ENCODE measurements at places on chromosomes 12 and 14.
A peak's percentile ranks its signal among the peaks of the same experiment; 100 is the strongest.

- no peak for DNase-seq
Observed at GRCh38 chr14:77375973-77376770, 722 bp downstream of the TMED8 start.

DNA sequence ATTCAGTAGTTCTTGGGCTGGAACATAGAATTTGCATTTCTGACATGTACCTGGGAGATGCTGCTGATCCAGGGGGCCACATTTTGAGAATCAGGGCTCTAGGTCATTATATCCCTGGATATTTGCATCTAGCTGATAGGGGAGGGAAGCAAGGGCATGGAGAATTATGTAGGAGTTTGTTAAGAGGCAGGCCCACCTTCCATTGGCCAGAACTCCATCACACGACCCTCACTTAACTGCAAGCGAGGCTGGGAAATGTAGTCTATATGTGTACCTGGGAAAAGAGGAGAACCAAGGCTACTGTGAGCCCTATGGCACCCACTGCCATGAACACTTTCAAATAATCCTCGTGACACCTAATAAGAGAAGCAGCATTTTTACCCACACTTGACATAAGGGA is 657.6 kb downstream of the MED13L start:
- no peak for DNase-seq

DNA sequence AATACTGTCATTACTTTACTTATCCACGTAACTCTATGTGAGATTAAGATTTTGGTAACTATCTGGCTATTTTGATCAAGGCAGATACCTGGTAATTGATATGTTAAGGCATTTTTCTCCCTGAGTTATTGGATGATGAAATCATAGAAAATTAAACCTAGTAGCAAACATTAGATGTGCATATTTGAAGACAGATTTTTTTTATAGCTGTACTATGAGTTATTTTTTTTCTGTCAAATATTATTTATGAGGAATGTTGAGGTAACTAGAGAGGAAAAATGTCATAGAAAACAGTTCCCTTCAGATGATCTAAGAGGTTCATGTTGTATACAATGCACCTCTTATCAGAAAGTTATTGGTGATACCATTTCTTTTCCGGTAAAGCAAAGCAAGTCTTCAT is 64.9 kb upstream of the SLC38A2 start:
- DNase-seq: no peak

DNA sequence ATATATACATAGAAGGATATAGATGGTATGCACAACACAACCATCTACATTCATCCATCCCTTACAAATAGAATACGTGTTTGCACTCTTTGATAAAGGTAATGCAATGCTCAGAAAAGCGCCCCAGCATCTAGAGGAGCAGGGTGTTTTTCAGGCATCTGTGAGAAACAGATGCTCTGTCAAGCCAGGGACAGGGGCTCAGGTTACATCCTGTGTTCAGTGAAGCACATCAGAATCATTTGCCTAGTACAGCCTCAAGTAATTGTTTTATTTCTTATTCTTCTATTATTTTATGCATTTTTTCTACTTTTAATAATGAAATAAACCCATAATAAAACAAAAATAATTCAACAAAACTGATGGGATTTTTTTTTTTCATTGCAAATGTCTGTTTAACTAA is 50.5 kb upstream of the HIF1A start:
- DNase-seq: no peak

DNA sequence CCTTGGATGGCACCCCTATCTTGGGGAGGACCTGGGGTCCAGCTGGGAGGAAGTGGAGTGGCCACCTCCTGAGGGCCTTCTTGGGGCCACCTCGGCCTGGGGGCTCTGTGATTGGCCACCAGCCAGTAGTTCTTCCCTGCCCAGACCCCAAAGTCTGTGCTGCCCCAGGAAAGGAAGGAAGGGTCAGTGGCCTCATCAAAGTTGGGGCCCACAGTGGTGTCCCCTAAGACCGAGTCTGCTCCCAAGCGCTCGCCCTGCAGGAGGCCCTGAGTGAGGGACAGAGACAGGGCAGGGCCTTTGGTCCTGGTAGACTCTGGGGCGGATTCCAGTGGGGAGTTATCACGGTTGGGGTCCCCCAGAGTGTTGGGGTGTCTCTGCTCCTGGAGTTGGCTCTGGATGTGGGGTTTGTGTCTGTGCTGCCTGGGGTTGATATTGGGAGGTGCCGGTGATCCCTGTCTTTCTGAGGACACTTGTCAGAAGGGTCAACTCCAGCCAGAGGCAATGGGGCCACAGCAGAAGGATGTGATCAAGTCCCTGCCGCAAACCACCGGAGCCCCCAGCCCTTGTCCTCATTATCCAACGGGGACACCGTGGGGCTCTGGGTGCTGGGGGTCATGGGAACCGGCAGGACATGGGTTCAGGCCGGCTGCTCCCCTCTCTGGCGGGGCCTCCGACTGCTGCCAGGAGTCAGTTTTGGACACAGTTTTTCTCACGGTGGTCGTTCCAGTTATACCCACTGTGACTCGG is 364.3 kb downstream of the TMEM121 start:
- DNase-seq: no peak

DNA sequence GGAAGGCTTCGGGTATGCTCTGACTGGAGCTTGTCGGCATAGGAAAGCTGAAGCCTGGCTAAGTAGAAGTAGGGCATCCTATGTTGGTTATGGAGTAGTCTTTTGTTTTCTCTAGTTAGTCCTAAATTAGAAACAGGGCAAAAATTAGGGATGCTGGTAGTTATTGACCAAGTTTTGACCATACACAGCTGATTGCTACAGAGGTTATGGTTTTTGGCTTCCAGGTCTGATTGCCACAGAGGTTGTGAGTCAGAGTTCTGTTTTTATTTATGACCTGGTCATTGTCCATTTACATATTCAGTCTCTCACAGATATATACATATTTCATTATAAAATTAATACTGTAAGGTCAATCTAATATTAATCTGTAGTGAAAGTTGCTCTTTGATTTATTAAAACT is 219.2 kb downstream of the FSCB start:
- no peak for DNase-seq

GRCh38 chr14:73025544-73025943 is 1.4 kb downstream of the ZFYVE1 start:
- no peak for DNase-seq

DNA sequence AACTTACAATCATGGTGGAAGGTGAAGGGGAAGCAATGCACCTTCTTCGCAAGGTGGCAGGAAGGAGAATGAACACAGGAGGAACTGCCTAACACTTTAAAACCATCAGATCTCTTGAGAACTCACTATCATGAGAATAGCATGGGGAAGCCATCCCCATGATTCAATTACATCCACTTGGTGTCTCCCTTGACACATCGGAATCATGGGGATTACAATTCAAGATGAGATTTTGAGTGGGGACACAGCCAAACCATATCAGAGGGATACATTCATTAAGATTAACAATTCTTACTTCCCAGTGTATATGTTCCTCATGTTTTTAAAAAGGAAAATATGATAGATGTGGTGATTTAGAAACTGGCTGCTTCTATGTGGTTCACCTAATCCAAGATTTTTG is 117.9 kb downstream of the PDE3A start:
- no peak for DNase-seq

DNA sequence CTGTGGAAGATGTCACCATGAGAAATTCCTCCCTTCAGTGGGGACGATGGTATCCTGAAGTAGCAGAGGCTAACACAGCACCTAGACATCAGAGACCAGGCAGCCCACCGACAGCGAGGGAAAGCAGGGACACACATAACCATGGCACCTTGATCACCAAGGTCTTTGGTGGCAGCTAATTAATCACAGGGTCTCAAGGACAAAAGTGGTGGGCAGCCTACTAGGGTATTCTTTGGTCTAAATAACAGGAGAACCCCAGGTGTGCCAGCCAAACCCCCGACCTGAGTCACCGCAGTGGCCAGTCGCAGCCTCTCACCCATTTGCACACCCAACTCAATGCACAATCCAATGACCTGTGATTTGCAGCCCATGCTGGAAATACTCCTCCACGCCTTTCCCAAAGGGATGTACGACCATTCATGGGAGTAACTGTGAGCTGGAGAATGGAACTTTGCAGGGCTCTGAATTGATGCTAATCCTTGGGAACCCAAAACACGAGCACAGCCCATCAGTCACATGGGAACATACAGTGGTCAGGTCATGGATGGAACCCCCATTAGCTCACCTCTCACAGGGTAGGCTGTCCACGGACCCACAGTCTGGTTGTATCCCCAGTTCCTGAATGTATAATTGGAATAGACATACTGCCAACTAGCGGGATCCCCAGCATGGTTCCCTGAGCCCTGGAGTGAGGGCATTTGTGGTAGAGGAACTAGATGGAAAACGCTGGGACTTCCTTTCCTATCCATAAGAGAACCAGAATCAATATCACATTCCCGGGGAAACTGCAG is 58.7 kb upstream of the C14orf180 start:
- DNase-seq: no peak

- DNase-seq: no peak
Observed at GRCh38 chr14:105836730-105837129, 310.3 kb downstream of the TMEM121 start.

GRCh38 chr12:88308825-88309224 is 166.7 kb downstream of the TMTC3 start:
- DNase-seq: no peak

DNA sequence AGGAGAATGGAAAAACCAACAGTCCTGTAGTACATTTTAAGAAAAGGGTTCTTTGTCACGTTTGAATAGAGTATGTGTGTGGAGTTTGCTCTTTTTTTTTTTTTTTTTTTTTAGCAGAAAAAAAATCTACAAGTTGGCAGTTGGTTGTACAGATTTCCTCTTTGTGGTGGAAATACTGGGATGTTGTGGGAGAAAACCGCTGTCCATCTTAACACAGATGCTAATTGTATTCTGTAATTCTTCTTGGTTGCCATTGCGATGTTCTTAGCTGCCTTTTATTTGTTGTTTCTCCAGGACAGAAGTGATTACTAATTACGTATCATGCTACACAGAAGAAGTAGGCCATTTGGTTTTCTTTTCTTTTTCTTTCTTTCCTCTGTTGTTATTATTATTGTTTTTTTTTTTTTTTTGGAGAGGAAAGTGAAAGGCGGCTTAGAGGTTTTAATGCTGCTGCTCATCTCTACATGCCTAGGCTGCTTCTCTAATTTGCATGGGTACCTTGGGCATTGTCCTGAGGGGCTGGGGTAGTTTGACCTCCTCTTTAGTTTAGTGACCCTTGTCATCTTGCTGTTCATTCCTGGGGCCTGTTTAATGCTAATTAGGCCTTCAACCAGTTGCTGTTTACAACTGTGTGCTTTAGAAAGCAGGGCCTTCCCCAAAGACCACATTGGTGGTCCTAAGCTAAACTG is 94.7 kb downstream of the TMTC2 start:
- DNase-seq: no peak

GRCh38 chr14:60777856-60778578 is 43.5 kb downstream of the MNAT1 start:
- DNase-seq: no peak

DNA sequence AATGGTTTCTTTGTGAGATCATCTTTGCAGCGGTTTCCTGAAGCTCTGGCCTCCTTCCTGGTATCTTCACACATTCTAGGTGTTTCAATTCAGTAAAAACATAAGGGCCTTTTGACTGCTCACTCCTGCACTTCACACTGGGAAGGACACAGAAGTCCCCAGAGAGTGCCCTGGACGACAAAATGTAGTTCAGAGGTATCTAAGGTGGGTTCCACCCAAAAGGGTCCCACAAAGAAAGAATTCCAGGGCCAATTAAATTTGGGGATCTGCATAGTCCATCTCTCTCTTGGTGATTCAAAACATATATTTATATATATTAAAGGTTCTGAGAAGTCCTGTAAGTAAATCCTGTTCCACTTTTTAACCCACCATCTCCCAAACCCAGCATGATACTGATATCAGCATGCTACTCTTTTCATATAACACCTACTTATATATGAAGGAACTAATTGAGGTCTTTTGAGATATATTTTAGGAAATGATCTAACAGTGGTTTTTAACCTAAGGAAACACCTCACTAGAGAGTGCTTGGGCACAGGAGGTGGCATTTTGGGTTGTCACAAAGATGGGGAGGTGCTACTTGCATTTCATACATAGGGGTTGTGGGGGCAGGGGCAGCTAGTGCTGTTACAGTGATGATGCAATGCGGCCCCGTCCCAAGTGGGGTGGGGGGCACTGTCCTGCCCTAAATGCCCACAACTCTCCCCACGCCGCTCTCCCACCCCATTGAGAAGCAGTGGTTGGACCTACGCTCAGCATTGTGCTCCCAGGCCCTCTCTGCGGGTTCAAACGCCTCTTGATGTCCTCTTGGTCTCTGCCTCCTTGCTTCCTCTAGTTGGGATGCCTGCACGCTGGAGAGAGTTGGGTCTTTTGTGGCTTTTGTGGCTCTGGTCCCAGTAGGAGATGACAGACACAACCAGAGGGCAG is 109.4 kb downstream of the ARF6 start:
- peak; percentile 47 for DNase-seq

DNA sequence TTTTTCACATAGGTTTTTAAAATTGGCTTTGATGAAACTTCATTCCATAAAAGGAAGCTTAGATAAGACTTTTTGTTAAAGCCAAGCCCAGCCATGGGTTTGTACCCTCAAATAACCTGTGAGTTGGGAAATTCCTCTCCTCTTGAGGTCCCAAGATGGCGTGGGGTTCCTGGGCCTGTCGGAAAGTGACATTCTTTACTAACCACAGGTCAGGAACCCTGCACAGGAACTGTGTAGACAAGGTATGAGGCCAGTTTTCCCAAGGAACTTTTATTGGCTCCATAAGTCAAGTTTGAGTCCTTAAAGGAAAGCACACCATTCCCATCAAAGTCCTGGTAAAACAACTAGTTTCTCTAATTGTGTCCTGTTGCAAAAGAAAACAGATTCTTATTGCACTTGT is 65.0 kb upstream of the AMN start:
- no peak for DNase-seq

GRCh38 chr14:66432334-66432733 is 53.8 kb upstream of the CCDC196 start:
- no peak for DNase-seq

- DNase-seq: no peak
Observed at GRCh38 chr12:119841433-119842210, 35.5 kb downstream of the CIT start.

GRCh38 chr14:33280646-33281045 is 342.0 kb downstream of the NPAS3 start:
- no peak for DNase-seq
